Peyer's patch (tissue), 4 donors: ENCODE measurements at places on chromosomes 4 and X. TPM values are rescaled to one million over a fixed set of nuclear protein-coding genes. Genes with fewer than 3 reads are reported as not detected.

MAGEA8 gene
- not detected for total RNA-seq

- no peak overlapping the region for H3K4me3 ChIP-seq
- no peaks in the 10 kb centered on the region for H3K4me1 ChIP-seq
- H3K36me3 ChIP-seq: no peaks in the 10 kb centered on the region
- no peak for DNase-seq
- H3K27me3 ChIP-seq: no peaks in the 10 kb centered on the region
- H3K27ac ChIP-seq: no peak overlapping the region
Measured at GRCh38 chr4:14368391-14368790, 633.9 kb upstream of the CPEB2 start.

GRCh38 chr4:8083086-8083825, 75.4 kb downstream of the ABLIM2 start:
- no peaks in the 10 kb centered on the region for H3K4me1 ChIP-seq
- no peaks in the 10 kb centered on the region for H3K27me3 ChIP-seq
- no peak for DNase-seq
- no peak overlapping the region for H3K4me3 ChIP-seq
- H3K27ac ChIP-seq: no peak overlapping the region
- H3K36me3 ChIP-seq: no peaks in the 10 kb centered on the region

TAB3 gene
- total RNA-seq: 26.3 TPM

PTCHD1 gene
- 0.13 TPM for total RNA-seq

RTL9 gene
- not detected for total RNA-seq
